Pericardium fibroblast (primary cell): ENCODE measurements at places on chromosomes 11 and 22. TPM values are rescaled to one million over a fixed set of nuclear protein-coding genes. Genes with fewer than 3 reads are reported as not detected.

SOX10 gene
- not detected in 2 replicates for total RNA-seq

RRP8 gene
- 3.3 and 7.6 TPM in 2 replicates for total RNA-seq

OR10A2 gene
- total RNA-seq: not detected in 2 replicates

GSTT2B gene
- total RNA-seq: 13.5 and 16.9 TPM in 2 replicates

OR56A1 gene
- not detected in 2 replicates for total RNA-seq

TSG101 gene
- 62.2 and 125 TPM in 2 replicates for total RNA-seq

TMEM109 gene
- 60.5 and 77.4 TPM in 2 replicates for total RNA-seq

MFRP gene
- total RNA-seq: 0.09 TPM in 1 of 2 replicates, not detected in the other

KCNK7 gene
- 0.09 and 1.2 TPM in 2 replicates for total RNA-seq

YPEL1 gene
- 0.68 and 1.9 TPM in 2 replicates for total RNA-seq
